ENCODE measurements at places on chromosomes 3 and 15.
A peak's percentile ranks its signal among the peaks of the same experiment; 100 is the strongest.

GRCh38 chr3:23830869-23831484, 25.2 kb downstream of the UBE2E1 start:
- DNase-seq = no peak

DNA sequence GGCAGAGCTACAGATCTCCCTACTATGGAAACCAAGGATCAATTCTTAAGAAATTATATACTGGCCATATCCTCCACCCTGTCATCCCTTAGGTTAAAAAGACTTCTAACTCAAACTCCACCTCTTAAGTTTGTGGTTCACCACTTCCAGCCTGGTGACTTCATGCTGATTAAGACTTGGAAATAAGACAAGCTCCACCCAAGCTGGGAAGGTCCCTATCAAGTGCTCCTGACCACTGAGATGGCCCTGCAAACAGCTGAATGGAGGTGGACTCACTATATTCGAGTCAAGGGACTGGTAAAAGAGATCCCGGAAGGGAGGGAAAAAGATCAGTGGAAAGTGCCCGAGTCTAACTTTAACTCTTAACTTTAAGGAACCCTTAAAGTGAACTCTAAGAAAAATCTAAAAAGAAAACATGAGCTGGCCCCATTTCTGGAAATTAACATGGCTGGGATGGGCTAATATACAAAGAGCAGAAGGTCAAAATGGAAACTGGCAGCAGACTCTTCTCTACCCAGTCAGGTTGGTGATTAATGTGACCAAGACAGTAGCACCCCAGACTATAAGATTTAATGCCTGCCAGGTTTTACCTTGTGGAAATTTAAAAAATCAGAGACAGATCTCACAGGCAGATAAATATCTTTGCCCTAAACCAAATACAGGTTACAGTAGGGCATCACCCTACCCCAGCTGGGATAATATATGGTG, 43.9 kb downstream of the PPCDC start:
- DNase-seq = no peak

DNA sequence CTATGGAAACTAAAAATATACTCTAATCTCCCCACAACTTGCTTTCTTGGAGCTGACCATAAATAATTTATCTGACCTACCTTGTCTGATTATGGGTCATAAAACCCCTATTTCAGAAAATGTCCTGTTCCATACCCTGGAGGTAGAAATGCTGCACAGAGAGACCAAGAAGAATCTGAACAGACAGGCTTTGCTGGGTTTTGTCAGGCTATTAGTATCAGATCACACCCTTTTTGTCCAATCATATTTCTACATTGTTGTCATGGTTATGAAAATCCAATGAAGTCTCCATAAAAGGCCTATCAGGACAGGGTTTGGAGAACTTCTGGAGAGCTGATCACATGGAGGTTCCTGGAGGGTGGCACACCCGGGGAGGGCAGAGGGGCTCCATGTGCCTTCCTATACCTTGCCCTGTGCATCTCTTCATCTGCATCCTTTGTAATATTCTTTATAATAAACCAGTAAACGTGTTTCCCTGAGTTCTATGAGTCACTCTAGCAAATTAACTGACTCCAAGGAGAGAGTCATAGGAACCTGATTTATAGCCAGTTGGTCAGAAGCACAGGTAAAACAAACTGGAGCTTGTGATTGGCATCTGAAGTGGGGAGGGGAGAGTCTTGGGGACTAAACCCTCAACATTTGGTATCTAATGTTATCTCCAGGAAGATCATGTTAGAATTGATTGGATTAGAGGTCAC, 58.1 kb downstream of the NGLY1 start:
- DNase-seq = no peak

- DNase-seq = no peak
Observed at GRCh38 chr3:188476935-188477334, 323.0 kb downstream of the LPP start.

- no peak for DNase-seq
Observed at GRCh38 chr3:141039589-141039988, 11.6 kb upstream of the SPSB4 start.

- DNase-seq = no peak
Observed at GRCh38 chr15:100308608-100309007, 33.2 kb downstream of the ADAMTS17 start.

DNA sequence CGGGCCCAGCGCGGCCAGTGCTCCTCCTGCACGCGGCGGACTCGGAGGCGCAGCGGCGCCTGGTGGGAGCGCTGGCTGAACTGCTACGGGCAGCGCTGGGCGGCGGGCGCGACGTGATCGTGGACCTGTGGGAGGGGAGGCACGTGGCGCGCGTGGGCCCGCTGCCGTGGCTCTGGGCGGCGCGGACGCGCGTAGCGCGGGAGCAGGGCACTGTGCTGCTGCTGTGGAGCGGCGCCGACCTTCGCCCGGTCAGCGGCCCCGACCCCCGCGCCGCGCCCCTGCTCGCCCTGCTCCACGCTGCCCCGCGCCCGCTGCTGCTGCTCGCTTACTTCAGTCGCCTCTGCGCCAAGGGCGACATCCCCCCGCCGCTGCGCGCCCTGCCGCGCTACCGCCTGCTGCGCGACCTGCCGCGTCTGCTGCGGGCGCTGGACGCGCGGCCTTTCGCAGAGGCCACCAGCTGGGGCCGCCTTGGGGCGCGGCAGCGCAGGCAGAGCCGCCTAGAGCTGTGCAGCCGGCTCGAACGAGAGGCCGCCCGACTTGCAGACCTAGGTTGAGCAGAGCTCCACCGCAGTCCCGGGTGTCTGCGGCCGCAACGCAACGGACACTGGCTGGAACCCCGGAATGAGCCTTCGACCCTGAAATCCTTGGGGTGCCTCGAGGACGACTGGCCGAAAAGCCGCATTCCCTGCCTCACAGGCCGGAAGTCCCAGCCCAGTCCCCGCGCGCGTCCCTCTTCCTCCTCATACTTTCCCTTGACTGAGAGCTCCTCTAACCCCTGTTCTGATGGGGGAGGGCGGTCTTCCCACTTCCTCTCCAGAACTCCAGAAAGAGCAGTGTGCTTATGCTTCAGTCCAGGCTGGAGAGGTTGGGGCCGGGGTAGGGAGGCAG, 1.4 kb upstream of the IL17RC start:
- peak; percentile 64 for DNase-seq

GRCh38 chr15:78105476-78106241, 13.3 kb downstream of the SH2D7 start:
- no peak for DNase-seq

DNA sequence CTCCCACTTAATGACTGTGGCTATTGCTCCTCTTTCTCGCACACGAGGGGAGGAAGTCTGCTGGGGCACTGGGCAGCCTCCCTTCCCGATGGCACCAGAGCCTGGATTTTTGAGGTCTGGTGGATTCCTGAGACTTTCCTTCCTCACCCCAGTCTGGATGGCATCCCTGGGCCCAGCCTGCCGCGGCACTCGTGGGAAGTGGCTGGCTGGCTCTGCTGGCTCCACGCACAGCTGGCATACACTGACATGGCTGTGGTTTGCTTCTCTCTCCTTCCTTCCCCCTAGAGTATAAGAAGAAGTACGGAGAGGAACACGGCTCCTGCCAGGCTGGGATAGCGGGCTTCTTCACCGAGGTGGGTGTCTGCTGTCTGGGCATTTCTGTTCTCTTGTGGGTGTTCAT, 319.8 kb upstream of the LRRFIP2 start:
- DNase-seq = no peak

GRCh38 chr15:93823971-93824913, 407.1 kb upstream of the MCTP2 start:
- no peak for DNase-seq

DNA sequence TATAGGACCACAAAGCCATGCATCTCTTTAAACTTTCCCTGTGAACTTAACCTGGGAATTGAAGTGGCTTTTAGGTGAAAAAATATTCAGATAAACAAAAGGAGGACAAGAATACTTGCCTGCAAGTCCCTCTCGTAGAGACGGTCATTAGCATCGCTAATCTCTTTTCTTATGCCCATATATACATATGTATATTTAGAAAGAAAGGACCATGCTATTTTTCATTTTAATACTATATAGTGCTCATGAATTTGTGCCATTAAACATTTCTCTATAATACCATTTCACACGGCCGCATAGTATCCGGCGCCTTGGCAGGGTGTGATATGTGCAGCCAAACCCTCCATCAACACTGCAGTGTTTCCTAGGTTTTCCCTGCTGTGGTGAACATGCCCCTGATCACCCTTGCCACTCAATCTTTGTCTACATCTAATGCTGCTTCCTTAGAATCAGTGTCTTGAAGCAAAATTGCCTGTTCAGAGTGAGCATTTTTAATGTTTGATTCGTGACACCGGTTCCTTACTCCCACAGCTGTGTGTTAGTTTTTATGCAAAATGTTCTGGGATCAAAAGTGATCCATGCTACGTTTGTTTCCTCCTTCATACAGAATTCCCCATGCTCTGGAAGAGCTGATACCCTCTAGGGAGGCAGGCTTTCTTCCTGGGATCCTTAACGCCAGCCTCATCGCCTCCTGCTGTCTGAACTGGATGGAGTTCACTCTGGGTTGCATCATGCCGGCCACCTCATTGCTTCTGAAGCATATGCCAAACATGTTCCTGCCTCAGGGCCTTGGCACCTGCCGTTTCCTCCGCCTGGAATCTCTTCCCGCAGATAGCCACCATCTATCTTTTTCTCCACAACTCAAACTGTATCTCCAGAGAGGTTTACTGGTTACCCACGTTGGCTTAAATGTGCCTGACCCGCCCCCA, 118.1 kb downstream of the FBLN2 start:
- no peak for DNase-seq

- DNase-seq = no peak
Observed at GRCh38 chr3:20140881-20141280, 45.1 kb downstream of the SGO1 start.

GRCh38 chr3:140370686-140371085, 307.2 kb upstream of the TRIM42 start:
- no peak for DNase-seq

- DNase-seq = no peak
Observed at GRCh38 chr3:97059168-97059567, 244.8 kb downstream of the EPHA6 start.

DNA sequence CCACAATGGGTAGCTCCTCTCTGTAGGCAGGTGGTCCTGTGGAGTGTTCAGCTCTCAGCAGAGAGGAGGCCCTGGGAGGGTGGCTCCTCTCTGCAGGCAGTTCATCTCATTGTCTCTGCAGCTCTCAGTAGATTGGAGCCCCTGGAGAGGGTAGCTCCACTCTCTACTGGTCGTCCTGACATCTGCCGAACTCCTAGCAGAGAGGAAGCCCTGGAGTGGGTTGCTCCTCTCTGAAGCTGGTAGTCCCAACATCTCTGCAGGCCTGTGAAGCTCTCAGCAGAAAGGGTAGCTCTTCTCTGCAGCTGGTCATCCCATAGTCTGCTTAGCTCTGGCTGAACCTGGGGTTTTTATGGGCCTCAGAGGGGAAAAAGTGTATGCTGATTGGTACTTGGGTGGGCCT, 50.8 kb downstream of the EFCAB12 start:
- DNase-seq = no peak

DNA sequence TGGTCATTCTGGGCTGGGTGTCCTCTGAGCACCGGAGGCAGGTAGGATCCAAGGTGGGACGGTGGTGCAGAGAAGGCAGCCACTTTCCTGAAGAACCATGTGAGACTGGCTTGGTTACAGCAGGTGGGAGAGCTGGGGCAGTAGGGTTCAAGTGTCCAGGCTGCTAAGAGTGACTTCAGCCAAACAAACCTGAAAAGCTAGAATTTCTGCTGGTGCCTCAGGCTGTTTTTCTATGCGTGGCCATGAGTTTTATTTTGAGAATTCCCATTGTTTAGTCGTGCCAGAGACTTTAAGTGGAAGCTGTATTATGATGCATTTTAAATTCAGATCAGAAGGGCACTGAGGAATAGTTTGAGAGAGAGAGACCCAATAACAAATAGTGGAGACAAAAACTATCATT, 20.1 kb downstream of the USP13 start:
- DNase-seq = no peak

DNA sequence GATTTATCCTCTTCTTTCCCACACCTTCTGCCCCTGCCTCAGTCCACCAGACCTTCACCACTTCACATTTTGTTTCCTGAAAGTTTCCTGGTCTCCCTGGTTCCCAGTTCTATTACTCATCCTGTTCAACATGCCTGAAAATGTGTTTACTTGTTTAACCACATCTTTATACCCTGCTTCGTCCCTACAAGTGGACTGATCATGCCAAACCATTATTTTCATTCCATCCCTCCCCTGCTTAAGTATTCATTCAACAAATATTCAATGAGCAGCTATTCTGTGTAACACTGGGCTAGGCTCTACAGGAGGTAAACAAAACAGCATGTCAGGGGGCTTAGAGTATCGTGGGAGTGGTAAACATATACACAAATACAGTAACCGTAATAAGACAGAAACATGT, 5.5 kb downstream of the MYO5A start:
- no peak for DNase-seq

DNA sequence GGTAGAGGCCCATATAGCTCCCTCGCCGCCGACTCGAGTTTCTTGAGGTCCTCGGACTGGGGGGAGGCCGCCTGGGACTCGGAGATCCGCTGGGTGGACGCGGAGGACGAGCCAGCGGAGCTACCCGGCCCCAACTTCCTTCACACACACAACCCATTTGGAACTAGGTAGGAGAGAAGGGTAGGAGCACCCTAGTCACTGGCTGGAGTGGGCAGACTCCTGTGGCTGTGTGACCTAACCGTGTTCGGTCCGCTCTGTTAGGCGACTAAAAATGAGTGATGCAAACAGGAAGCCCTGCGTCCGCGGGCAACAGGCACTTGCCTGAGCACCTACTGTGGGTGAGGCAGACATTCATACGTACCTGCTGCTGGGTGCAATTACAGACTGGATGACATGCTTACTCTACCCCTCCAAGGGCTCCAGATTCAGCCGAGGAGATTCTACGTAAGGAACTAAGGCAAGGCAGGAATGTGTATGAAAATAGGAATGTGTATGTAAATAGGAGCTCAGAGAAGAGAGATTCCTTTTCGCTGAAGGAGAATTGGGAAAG, 4.6 kb upstream of the SIN3A start:
- peak; percentile 67 for DNase-seq

DNA sequence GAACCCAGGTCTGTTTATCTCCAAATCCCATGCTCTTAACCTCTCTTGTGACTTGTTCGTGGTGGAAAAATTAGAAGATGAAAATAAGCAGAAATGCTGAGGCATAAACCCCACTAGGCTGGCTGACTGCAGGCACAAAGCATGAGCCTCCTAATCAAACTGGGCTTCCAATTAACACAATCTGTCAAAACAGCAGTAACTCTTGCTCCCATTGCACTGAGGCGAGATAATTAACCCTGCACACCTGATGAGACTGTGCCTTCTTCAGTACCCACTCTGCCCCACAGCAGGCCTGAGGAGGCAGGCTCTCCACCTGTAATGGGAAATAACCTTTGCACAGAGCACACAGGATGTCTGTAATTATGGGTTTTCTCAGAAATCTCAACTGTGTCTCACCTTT, 284.4 kb upstream of the WNT5A start:
- no peak for DNase-seq

GRCh38 chr3:181839039-181839915, 127.6 kb downstream of the SOX2 start:
- DNase-seq = no peak
